ENCODE measurements at places on chromosomes 5 and 9. TPM values are rescaled to one million over a fixed set of nuclear protein-coding genes. Genes with fewer than 3 reads are reported as not detected.

ZNF366 gene
- total RNA-seq: 1.6 TPM

NUP214 gene
- 20.9 TPM for total RNA-seq

SAXO1 gene
- not detected for total RNA-seq

TRIM36 gene
- total RNA-seq: 2.6 TPM

ROR2 gene
- total RNA-seq: 4.2 TPM

CAMK2A gene
- 45.9 TPM for total RNA-seq

PDE6A gene
- total RNA-seq: not detected

PCDHGB4 gene
- 4.7 TPM for total RNA-seq

GARIN3 gene
- not detected for total RNA-seq

SLC25A2 gene
- 0.52 TPM for total RNA-seq

DDX4 gene
- not detected for total RNA-seq

ZNF483 gene
- total RNA-seq: 8.9 TPM

GHR gene
- total RNA-seq: 16.7 TPM

ALG2 gene
- 39.7 TPM for total RNA-seq

SMIM33 gene
- total RNA-seq: not detected

WNK2 gene
- 4.7 TPM for total RNA-seq

PCDH1 gene
- 20.9 TPM for total RNA-seq

C9orf153 gene
- total RNA-seq: 1.6 TPM

OR2K2 gene
- total RNA-seq: not detected

HSPA4 gene
- 59.0 TPM for total RNA-seq

FCN2 gene
- 1.0 TPM for total RNA-seq

RNF208 gene
- total RNA-seq: not detected

FAM13B gene
- 43.8 TPM for total RNA-seq

FGD3 gene
- 4.2 TPM for total RNA-seq

PRRX2 gene
- 3.1 TPM for total RNA-seq

SHC3 gene
- 0.52 TPM for total RNA-seq

FOXD4L3 gene
- total RNA-seq: not detected

ARID3C gene
- not detected for total RNA-seq

TNFSF15 gene
- 0.52 TPM for total RNA-seq

ENTREP1 gene
- 15.1 TPM for total RNA-seq

LRRC70 gene
- 5.7 TPM for total RNA-seq

SV2C gene
- total RNA-seq: under 0.01 TPM

CLIC3 gene
- total RNA-seq: not detected

MLANA gene
- total RNA-seq: not detected

SLCO6A1 gene
- total RNA-seq: 0.52 TPM

GPR150 gene
- total RNA-seq: under 0.01 TPM

PRLR gene
- 0.52 TPM for total RNA-seq

CSF1R gene
- total RNA-seq: 31.3 TPM

ELP1 gene
- 24.5 TPM for total RNA-seq

CDKN2B-AS1 gene
- 0.52 TPM for total RNA-seq

ZFP62 gene
- 16.2 TPM for total RNA-seq

DNM1 gene
- total RNA-seq: 20.4 TPM

CLTB gene
- total RNA-seq: 44.4 TPM

NEURL1B gene
- 23.0 TPM for total RNA-seq

RECK gene
- 14.6 TPM for total RNA-seq

SLC25A48 gene
- total RNA-seq: 0.52 TPM

MRPS30 gene
- 64.7 TPM for total RNA-seq

HBEGF gene
- 11.0 TPM for total RNA-seq

TMEM171 gene
- total RNA-seq: not detected

F2RL1 gene
- total RNA-seq: 0.52 TPM

CACNA1B gene
- total RNA-seq: under 0.01 TPM
